D721Med (cell line): ENCODE measurements at places on chromosomes 12 and 14.

- DNase-seq = no peak
Measured at GRCh38 chr12:116534311-116535121, 24.7 kb upstream of the MAP1LC3B2 start.

DNA sequence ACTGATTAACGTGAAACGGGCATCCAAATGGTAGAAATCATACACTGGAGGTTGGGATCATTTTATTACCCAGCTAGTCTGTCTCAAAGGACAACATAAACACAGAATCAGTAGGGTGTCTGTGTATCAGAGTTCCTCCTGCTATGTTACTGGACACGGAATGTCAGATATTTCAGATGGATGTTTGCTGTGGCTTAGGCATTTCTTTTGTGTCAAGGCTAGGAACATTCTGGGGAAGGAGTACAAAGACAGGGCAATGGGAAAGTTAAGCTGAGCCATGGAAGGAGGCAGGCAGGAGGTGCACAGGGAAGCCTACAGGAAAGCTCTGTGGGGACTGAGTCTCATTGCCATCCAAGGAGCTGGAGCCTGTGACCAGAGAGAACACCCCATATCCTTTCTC is 254.6 kb downstream of the C12orf75 start:
- no peak for DNase-seq

DNA sequence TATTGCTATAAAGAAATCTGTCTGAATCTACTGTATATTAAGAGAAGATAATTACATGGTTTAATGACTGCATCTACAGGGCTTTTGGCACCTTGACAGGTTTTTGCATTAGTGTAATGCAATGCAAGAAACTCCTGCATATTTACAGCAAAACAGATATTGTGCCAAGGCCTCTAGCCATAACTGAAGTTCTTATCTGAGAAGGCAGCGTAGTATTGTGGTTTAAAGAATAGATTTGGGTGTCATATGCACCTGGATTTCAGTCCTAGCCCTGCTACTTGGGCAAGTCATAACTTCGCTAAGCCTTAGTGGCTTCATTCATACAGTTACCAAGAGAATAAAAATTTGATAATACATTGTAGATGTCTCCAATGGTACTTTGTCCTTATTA is 350.1 kb downstream of the CCDC91 start:
- no peak for DNase-seq

- no peak for DNase-seq
Measured at GRCh38 chr12:61220337-61220736, 1039.9 kb upstream of the USP15 start.

DNA sequence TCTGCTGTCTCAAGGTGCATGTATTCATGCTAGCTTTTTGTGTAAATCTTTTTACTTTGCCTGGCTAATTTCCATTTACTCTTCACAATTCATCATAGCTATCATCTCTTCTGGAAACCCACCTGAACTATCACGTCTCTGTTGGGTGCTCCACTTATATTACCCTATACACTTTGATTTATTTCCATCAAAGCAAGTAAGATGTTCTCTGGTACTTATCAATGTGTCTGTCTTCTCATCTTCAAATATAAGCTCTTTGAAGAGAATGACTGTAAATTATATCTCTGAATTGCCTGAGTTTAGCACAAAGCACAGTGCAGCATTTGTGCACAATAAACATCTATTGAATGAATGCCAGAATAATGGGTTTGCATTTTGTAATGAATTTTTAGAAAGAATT is 1129.7 kb downstream of the LRFN5 start:
- no peak for DNase-seq

- DNase-seq = no peak
Measured at GRCh38 chr12:47376927-47377326, 297.2 kb upstream of the AMIGO2 start.

GRCh38 chr12:99824900-99825542 is 159.7 kb downstream of the ANKS1B start:
- DNase-seq = no peak

DNA sequence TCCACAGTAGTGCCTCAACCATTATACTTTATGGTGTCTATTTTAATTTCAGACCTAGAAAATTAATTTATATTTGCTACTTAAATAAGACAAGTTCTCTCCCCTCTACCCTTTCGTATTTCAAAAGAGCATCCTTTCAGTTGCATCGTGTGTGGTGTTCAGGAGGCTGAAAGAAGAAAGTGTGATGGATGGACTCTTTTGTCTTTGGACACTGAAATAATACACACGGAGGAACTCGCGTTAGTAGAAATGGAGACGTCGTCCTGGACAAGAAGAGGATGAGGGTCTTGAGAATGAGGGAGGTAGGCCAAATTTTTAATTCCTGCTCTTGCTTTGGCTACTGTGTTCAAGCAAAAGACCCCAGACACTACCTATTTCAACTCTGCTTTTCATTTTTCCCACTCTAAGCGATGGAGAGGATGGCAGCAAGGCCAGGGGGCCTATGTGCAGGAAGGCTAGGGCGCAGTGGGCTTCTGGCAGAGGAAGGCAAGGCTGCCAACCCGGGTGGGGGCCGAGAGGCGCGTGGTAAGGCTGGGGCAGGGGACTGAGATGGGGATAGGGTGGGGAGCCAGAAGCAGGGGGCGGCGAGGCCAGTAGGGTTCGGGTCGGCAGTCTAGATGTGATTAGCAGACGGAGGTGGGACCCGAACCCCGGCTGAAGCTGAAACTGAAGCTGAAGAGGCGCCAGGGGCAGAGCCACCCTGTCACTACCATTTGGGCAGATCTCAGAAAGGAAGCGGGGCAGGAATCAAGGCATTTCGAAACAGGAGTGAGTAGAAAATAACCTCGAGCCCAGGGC is 722 bp downstream of the TMED8 start:
- DNase-seq = peak; percentile 17

DNA sequence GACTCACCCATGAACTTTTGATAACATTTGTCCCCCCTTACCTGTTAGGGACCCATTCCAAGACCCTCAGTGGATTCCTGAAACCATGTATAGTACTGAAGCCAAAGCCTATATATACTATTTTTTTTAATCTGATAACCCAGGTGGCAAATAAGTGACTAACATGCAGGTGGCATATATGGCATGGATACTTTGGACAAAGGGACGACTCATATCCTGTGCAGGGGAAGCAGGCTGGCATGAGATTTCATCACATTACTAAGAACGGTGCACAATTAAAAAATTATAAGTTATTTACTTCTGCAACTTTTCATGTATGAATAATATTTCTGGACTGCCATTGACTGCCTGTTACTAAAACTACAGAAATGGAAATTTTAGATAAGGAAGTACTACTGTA is 880.1 kb upstream of the FBXO33 start:
- no peak for DNase-seq

DNA sequence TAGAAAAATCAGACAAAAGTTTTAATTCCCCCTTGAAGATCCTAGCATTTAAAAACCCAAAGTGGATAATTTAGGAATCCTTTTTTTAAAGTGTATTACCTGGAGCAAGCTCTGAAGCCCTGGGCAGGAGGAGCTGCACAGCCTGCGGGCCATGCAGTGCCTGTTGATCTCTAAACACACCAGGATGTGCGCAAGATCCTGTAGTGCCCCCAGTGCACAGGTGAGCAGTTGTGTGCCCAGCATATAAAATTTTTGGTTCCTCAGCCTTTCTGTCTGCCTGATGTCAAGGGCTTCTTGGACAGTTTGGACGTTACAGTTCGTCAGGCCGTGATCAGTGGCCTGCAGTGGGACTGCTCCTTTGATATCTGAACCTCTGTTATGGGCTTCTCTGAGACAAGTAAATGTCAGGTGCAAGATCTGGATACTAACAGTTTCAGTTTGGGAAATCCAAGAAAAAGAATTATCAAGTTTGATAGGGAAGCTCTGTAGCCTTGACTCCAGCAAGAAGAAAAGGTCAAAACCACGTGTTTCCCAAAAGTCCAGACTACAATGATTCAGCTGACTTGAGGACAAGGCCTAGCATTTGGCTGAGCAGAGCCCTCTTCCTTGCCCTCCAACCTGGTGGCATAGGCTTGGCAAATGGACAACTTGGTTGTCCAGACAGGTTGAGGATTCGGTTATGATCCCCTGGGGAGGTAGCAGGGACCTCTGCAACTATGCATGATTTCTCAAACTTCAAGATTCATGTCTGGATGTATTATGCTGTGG is 1.0 kb downstream of the ATXN7L3B start:
- no peak for DNase-seq

DNA sequence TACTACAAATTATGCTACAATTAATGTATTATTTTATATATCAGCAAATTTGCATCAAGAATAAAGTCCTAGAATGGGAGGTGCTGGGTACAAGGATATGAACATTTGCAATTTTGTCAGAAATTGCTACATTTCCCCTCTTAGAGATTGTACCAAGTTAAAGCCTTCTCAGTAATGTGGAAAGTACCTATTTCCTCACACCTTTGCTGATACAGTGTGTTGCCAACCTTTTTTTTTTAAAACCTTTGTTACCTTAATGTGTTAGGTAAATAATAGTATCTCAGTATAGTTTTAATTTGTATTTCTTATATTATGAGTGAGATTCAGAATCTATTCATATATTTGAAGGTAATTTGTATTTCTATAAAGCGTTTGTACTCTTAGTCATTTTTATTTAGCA is 95.4 kb upstream of the HIF1A start:
- no peak for DNase-seq

DNA sequence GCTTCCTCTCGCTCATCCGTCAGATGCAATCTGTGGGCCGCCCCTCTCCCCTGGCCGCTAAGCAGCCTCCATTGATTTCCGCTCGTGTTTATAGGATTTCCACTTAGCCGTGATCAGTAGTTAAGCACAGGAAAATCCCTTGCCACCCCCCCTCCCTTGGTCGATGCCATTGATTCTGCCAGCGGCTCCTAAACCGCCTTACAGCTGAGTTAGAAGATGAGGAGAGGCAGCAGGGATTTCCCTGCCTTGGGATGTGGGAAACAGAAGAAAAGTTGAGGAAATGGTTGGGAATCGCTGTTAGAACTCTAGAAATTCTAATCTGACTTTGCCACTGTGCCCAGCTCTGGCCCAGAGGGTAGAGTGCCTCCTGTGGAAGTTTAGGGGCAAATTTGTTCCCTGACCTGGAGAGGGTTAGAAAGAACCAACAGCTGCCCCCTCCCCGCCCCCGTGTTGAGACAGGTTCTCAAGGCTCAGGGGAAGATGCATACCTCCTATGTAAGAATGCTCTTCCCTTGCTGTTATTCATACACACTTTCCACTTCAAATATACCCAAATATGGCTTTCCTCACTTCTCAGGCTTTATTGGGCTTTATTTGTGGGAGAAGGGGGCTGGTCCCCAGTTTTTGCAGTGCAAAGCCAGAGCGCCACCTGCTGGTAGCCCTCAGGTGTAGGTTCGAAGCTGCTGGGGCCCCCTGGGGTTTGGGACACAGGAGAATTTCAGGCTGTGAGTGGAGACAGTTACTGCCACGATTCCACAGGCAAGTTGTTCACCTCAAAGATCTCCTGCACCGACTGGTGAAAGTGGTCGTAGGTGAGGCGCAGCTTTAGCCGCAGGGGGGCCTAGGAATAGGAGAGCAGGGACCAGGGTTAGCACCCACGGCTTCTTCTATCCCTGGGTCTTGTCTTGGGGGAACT is 3.2 kb downstream of the THTPA start:
- DNase-seq = no peak

DNA sequence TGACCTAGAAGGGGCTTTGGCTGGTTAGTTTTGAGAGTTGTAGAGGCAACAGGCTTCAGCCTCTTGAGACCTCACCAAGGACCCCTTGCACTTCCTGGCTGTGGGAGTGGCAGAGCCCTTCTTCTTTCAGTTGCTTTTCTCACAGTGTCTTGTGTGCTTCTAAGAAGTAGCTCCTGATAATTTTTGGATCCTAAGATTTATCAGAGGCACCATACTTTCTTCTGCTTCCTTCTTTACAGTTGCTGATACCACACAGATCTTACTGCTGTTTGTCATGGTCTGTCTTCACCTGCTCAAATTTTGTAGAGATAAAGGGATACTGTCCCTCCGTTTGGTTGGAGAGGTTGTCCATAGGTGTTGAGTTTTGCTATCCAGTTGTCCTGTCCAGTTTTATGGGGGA is 33.8 kb downstream of the VRK1 start:
- no peak for DNase-seq

DNA sequence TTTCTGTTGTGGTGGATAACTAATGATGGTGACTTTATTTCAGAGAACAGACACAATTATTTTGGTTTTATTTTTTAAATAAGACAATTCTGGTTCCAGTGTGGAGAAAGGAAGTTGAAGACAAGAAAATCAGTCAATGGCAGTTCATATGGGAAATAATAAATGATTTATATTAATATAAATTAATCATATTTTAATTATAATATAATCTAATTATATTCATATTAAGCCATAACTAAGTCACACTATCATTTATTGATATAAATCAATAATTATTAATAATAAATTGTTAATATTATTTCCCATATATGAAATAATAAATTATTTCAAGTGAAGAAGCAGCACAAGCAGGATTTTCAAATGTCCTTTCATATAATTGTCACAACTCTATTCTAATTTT is 2.8 kb downstream of the TOMM20L start:
- no peak for DNase-seq

DNA sequence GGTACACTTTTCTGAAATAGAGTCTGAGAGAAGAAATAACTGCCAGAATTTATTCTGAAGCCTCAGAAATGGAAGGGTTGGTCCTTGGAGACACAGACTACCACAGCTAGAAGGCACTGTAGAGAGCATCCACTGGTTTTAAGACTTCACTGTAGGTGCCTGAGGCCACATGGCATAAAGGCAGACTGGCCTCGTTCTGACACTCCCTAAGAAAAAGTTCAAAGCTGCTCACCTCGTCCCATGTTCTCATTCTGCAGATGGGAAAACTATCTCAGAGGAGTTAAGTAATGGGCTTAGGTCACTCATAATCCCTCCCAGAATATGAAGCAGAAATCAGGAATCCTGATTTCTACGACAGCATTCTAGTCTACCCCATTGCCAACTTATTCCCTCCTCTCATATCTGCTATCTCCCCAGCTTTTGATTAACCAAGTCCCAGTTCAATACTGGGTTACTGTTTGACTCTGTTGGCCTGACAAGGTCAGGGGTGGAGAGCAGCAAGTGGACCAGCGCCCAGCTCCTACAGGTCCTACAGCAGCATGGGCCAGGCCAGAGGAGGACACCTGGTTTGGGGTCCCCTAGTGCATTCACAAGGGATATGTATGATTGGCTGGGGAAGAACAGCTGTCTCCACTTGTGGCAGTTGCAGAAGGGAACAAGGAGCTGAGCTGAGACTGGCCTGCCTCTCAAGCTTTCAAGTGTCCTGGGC is 3.7 kb downstream of the ITGA5 start:
- no peak for DNase-seq

DNA sequence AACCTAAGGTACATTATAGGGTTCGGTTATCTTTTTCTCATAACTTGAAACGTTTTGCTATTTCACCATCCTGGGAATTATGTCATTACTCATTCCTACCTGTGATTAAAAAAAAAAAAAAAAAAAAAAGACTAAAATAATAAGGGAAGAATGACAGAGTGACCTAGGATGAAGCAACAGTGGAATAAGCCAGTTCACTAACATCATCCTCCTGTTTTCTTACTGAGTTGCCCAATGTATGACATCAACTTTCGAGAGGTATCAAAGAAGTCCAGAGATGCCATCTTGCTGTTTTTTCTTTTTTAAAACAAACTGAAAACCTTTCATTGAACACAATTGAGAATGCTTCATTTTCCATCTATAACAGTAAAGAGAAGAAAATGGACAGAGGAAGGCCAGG is 42.8 kb downstream of the AMN start:
- no peak for DNase-seq
